ENCODE measurements at places on chromosomes 1 and 21.

DNA sequence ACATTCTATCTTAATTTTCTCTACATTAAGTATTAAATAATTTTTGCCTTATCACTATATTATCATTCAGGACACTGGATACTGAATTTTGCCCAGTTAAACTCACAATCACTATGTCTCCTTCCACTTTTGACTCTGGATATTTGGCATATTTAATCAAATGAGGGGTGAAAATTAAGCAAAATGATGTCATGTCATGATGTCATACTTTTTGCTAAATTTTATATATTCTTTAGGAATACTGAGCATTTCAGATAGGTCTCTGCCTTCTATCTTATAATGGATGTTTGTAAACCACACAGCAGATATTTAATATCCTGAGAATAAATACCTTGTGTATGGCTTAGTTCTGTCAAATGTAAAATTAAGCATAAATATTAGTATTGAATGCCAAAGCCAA lies 79.5 kb upstream of the HIVEP3 start:
- no peak for DNase-seq

DNA sequence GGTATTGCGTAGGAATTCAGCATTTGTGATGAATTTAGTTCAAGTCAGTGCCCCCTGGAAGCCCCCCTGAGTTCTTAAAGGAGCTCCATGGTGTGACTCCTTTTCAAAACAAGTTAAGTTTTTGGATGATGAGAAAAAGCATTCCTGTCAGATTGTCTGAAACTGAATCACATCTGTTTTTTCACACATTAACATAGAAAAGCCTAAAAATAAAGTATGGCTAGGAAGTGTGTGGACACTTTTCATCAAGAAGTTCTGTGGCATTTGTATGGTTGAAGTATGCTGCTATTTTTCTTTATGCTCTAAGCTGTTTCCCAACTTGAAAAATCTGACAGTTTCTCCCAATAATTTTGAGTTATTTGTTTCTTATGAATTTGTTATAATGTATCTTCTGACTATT lies 33.7 kb downstream of the PRDM2 start:
- DNase-seq, result no peak

DNA sequence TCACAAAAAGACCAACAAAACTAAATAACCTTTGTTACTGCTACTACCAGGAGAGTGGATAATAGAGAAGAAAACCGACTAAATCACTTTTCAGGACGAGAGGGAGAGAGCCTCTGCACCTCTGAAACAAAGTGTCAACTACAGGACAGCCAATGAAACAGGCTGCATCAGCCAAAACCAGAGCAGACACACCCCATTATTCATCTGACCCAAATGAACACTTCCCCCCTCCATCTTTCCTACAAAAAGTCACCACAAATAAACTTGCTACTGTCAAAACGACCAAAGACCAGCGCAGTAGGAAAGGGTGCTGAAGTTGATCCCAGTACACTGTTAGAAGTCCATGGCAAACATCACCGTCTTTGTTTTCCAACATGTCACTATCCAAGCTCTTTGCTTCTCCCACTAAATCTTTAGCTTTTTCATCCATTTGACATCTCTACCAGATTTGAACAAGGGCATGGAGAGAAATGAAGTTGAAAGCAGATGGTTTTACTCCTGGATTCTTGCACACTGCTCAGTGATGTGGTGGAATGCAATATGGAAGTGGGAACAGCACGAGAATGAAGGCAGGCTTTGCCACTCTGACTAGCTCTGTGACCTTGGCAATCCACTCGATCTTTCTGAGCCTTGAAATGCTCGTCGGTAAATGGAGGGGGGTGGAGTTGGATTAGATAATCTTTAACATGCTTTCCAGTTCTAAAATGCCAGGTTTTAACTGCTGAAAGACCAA lies 20.5 kb downstream of the DSTYK start:
- no peak for DNase-seq

- no peak for DNase-seq
These were observed 46.5 kb upstream of the PARP1 start for GRCh38 chr1:226454349-226454748.

DNA sequence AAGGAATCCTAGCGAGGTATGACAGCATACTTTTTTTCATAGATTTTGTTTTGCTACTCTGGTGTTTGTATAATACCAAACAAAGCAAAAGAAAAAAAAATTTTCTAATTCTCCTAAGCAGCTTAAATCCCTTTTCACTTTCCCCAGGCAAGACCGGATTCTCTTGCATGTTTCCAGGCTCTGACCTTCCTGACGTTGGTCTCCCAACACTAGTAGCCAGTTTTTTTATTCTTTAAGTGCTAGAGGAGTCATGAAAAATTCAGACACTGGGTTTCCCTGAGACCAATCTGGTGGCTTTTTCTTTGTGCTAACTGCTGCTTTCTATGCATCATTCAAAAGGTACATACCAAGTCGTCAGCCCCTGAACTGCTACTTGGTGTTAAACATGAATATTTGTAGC lies 111.4 kb downstream of the ZNF326 start:
- no peak for DNase-seq

DNA sequence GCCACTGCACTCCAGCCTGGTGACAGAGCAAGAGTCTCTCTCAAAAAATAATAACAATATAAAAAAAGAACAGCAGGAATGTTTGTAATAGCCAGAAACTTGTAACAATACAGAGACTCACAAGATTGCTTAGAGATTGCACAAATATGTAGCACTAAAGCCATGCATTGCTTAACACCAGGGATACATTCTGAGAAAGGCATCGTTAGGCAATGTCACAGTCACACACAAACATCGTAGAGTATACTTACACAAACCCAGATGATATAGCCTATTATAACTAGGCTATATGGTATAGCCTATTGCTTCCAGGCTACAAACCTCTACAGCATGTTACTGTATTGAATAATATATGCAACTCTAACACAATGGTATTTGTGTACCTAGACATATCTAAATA lies 45.3 kb downstream of the GPATCH2 start:
- no peak for DNase-seq

DNA sequence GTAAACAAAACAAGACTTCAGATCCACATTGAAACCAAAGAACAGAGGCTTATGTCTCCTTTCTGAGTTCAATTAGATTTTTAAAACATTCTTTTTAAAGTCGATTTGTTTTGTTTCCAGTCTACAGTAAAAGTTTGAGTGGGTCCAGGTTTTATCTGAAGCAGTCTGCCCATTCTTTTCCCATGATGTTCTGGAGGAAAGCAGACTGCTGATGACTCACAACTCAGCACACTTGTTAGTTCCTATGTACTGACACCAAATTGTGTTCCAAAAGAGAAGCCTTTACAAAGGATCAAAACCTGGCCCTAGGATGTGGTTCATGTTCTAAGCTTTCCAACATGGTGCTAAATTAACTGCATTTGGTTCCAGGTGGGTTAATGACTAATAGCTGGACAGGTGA lies 11.4 kb upstream of the CCN1 start:
- DNase-seq, result no peak

- DNase-seq, result peak; percentile 88
These were observed 44.6 kb downstream of the RASSF5 start for GRCh38 chr1:206551986-206552326.

GRCh38 chr1:225454733-225455132 lies 26.9 kb upstream of the LBR start:
- DNase-seq, result peak; percentile 80

- DNase-seq, result no peak
These were observed 34.9 kb upstream of the LYPLAL1 start for GRCh38 chr1:219138747-219139146.

Measured in activated naive CD4-positive, alpha-beta T cell treated with anti-CD3 and anti-CD28 coated beads, Interleukin-2, amount 50 U/mL, for 72 hours (primary cell).